ENCODE measurements at places on chromosomes 4 and X.

DNA sequence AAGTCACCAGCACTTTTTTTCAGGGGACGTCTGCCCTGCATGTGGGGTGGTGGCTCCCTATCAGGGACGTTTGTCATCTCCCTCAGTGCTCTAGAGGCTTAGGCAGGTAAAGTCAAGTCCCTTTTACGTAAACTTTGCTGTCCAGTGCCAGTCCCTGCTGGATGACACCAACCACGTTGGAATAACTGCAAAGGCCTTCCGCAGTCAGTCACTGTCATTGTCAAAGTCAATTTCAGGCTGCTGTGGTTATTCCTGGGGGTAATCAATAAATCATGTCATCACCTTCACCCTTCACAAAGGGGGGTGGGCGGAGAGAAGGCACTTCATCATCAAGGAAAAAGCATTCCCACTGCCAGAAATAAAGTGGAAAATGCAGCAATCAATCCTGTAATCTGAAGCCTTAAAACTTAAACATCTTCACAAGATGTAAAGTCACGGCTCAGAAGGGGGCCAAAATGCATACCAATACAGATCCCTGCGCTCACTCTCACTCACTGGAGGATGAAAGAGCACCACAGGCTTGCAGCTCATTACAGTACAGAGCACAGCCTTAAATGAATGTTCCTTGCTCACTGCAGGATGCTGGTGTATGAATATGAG, 56.2 kb downstream of the CLDN22 start:
- no peak for DNase-seq

- DNase-seq: no peak
Measured at GRCh38 chr4:156915221-156915620, 56.4 kb downstream of the PDGFC start.

DNA sequence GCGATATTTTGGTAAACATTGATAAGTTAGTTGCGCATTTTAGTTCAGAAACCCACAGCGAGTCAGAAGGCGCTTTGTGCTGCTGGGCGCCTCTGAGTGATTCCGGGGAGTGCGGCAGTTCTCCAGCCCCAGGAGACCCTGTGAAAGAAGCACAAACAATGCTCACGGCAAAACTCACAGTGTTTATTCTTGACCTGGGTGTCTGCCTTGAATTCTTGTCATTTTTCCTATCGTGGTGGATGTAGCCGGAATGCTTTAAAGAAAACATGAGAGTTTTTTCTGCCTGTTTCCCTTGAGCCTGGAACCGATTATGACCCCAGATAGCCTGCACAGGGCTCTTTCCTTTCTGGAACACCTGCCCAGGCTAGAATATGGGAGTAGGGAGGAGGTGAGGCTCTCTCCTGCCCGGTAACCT, 6.7 kb downstream of the TBL1X start:
- no peak for DNase-seq

DNA sequence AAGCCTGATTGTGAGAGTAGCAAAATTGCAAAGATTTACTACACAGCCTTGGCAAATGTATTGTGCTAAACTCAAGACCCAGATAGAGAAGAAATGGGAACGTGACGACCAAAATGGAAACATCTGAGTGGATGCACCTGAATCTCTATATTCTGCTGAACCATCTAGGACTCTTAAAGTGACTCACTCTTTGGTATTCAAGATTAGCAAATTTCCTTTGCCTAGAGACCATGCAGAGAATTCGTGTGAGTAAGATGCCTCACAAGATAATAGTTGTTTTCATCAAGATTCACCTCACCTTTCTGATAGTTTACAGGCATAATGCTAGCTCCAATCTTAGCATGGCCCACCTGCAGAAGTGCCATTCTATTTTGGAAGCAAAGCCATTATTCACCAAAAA, 14.4 kb upstream of the ATOH1 start:
- DNase-seq: no peak

DNA sequence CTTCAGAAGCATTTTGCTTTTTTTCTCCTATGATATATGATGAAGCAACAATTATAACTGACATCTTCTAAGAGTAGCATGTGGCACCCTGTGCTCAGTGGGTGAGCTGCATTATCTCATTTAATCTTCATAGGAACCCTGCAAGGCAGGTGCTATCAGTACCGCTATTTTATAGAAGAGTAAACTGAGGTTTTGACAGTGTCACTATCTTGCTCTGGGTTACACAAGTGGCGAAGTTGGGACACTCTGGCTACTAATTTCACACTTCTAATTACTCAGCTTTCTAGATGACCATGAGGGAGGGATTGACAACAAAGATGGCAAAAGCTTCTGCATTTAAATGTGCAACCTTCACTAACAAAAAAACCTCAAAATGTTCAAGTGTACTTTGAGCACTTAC, 76.9 kb upstream of the CAMK2D start:
- DNase-seq: no peak

GRCh38 chr4:987624-988513, 1.0 kb downstream of the IDUA start:
- no peak for DNase-seq

DNA sequence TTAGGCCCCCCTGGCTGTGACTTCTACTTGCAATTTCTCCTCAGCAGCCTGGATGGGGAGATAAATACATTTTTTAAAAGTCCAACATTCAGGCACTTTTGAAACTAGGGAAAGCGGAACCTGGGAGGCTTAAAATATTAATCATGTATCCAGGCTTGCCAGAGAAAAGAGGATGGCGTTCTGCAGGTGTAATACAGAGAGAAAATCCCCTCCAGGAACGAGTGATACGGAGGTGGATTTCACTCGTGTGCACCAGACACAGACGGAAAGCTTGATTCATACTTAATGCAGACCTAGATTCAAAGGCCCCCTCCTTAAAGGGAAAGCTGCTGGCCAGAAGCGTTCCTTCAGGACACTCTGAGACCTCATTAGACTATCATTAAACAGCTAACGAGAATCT, 354.0 kb upstream of the BOD1L1 start:
- no peak for DNase-seq

DNA sequence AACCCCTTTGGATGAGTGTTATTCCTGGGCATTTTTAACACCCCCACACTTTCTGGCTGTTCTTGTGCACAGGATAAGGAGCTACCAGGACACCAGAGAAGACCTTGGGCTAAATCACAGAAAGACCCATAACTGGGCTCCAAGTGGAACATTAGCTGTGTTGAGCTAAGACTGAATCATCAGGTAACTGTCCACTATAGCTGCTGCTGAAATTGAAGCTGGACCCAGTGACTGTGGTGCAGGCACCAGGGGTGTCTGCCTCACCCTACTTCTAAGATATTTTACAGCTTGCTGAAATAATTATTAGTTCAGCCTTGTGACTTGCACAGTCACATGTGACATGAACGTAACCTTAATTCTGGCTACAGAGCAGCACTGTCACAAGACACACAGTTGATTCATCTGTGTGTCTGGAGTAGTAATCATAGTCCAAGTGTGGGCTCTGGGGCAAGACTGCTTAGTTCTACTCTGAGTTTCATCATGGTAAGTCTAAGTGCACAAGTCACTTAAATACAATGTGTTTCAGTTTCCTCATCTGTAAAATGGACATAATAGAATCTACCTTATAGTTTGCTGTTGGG, 127.4 kb downstream of the SLC39A8 start:
- no peak for DNase-seq

DNA sequence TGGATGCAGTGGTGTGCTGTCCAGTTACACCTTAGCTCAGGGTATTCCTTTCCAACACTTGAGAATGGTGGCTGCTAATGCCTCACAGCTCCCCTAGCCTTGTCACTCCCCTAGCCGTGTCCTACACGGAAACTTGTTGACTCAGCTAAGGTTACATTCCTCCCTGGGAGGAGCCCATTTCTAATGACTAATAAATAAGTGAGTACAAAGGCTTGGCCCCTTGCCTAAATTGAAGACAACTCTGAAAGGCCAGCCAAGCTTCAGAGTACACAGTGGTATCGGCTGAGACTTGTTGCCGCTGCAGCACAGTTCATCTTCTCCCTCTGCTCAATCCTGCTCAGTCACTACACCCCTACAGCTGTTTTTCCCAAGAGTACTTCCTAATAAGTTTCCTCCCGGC, 21.2 kb upstream of the SLC25A31 start:
- no peak for DNase-seq

DNA sequence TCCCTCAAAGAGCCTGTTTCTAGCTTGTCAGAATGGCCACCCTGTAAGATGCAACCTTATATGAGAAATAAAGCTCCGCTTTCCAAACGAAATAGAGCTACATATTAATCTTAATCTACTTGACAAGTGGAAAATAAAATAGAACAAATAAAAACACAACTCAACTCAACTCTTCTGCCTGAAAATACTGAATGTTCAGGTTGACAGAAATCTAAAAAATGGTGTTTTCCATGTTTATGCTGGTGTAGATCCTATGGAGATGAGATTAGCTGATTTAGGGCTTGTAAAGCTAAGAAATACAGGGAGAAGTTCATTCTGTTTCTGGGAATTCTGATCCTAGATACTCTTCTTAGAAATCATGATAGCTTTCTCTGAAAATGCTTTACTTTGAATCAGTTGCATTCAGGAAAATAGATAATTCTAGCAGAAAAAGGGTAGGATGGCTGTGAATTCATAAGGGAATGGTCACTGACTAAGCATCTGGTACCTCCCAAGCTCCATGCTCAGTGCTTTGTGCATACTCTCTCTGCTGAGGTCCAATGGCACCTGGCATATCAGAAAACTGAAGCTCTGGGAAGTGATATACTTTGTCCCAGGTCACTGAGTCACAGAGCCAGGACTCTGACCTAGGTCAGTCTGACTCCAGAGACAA, 89.2 kb upstream of the EXOC1L start:
- no peak for DNase-seq

GRCh38 chr4:149264093-149264733, 551.4 kb downstream of the IQCM start:
- DNase-seq: peak; percentile 1

DNA sequence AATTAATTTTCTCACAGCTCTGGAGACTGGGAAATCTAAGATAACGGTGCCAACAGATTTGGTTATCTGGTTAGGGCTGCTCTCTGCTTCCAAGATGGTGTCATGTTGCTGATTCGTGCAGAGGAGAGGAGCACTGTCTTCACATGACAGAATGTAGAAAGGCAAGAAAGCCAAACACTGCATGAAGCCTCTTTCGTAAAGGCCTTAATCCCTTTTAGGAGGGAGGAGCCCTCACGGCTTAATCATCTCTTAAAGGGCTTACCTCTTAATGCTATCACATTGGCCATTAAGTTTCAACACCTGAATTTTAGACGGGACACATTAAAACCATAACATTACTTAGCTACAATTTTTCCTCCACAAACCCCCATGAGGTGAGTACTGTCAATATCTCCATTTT, 174.1 kb downstream of the COX18 start:
- no peak for DNase-seq

DNA sequence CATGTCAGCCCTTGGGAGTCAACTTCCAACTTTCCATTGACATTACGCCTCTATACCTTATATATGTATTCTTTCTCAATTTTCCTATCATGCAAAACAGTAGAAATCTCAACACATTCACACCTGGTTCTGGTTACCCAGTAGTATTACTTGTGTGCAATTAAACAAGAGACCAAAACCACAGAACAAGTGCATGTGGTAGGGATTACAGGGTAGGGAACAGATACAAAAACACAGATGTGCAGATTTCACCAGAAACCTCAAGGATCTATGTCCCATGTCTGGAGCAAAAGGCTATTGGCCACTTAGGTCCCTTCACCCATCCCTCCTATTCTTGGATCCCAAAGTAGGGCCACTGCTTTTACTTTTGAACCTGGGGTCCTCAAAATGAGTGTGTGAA, 143.6 kb upstream of the ZCCHC13 start:
- DNase-seq: no peak

- DNase-seq: no peak
Measured at GRCh38 chr4:139018501-139018900, 2.9 kb downstream of the NOCT start.

DNA sequence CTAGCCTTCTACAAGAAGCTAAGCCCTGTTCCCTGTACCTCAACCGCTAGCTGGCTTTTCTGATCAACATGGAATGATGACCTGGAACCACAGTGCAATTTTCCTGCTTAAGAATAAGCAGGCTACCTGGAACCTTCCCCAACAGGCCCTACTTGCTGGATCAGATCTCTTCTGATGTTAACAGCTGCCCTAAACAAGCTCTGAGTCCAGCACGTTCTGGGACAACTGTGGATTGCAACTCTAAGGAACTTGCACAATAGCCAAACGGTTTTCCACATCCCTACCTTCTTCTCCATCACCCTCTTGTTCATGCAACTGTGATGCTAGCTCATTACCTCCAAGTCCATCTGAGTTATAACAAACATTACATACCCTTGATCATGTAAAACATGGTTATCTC, 19.8 kb downstream of the ATP8A1 start:
- no peak for DNase-seq

DNA sequence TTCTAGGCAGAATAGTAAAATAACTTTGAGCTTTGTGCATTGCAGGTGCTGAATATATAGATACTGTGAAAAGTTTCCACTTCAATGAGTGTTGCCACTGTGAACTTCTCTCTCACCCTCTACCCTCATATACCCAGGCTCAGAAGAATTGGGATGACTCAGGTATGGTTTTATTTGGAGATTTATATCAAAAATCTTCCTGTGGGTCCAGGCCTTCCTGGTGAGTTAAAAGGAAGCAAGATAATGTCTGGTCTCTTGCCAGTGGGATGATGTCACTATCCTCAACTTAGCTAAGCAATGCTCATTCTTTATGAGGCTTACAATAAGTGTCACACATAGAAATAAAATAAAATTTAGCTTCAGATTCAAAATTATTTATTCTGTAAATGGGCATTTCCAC, 153.3 kb upstream of the TENT5D start:
- DNase-seq: no peak

DNA sequence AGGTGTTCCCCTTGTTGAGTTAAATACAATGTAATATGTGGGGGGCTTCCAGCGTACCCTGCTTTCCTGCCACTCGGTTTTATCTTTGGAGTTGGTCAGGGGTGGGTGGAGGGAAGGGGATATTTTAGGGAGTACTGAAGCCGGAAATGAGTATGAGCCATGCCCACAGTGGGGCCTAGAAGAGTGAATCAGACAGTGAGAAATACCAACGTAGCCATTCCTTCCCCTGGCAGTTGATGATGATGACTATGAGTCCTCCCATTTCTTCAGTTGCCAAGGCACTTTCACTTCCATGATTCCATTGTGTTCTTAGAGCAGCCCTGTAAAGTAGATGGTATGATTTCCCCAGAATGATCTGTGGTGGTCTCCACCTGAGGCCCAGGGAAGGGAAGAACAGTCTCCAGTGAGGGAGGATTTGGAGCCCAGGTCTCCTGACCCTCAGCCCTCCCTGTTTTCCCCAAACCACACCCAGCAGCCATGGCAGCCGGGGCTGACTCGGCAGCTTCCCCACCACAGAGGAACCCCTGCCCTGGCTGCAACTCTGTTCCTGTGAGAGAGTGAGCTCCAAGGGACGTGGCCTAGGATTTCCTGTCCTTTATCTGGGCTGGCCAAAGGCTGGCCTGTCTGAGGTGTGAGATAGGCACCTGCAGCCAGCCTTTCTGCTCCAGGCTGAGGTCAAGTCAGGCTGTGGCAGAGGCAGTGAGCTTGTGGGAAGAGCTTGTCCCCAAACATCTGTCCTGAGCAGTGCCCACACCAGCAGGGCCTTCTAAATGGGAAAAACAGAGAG, 52.7 kb downstream of the STARD8 start:
- DNase-seq: no peak

Data from CD4-positive, alpha-beta T cell treated with Interleukin-2 at 100 ng/mL for 4 hours (primary cell).